MG63 (cell line): ENCODE measurements at places on chromosomes 2 and 18.
A peak's percentile ranks its signal among the peaks of the same experiment; 100 is the strongest.

GRCh38 chr2:65762068-65762467 lies 329.7 kb upstream of the SPRED2 start:
- no peak for DNase-seq

DNA sequence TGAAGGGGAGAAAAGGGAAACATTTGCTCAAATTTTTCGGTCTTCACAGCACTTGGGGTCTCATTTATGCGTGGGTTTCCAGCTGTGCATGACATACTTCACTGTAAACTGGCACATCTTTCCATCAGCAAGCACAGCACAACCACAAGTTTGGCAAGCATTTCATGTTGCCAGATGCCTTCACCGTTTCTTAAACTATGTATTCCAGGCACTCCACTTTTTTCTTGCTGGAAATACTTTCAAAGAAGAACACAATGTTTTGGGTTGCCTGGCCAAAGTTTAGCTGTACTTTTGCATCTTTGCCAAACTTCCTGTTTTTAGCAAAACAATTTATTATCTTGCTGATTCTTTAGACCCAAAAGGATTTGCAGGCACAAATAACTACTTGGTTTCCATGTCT lies 194.6 kb upstream of the MEIS1 start:
- DNase-seq: no peak

DNA sequence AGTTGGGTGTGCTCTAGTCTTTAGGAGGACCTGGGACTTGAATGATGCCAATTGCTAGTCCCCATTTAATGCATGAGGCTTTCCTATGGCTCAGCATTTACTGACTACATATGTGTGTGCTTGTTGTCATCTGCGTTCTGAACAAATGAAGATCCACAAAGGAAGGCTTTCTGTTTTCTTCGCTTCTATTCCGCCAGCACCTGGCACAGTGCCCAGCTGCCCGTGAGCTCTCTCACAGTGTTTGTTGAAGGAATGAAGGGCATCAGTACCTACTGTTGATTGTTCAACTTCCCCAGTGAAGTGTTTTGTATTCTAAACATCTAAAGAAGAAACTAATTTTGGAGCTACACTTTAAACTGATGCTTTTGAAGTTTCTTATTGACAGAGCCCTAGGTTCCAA lies 122.4 kb upstream of the LINC00305 start:
- no peak for DNase-seq

DNA sequence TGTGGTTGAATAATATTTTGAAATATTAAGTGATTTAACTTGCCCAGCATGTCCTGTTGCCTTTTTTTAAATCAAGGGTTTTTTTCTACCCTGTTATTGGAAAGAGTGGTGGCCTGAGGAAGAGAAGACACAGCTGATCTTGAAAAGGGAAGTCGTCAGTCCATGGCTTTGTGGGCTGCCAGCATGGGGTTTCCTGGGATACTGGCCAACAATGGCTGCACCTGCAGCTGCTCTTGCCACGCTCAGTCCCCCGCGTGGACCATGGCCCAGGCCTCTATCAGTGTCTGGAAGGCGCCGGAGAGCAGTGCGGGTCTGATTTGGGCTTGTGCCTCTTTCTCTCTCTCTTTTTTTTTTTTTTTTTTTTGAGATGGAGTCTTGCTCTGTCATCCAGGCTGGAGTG lies 99.3 kb downstream of the ASB1 start:
- no peak for DNase-seq

DNA sequence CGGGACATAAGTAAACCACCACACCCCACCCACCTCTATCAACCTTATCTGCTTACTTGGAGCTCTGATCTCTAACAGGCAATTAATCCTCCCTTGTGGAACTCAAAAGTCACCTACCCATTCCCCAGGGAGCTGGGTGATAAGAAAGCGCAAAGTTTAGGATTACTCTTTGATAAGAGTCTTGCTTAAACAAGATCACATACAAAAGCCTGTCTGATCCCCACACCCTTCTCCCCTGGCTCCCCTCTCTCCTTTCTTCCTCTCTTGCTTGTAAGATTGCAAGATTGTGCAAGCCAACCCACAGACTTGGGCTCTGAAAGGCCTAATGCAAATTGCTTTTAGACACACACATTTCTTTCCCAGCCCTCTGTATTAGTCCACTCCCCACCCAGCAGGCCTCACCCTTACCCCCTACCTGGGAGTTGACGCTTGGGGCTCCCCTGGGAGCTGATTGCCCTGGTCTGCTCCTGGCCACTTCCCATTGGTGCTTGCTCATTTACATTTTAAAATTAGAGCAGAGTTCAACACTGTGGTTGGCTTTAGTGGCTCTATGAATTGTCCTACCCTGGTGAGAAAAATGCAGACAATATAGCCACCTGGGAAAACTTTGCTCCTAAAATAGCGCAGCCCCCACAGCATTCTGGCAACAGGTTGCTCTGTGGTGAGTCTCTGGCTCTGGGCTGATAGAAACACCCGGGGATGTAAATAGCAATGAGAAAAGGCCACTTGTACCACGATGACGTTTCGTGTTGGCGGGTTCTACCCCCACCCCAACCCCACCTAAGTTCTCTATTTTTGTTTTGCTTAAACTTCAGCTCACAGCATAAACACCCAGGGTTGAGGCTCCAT lies 92.8 kb upstream of the MSH2 start:
- no peak for DNase-seq

DNA sequence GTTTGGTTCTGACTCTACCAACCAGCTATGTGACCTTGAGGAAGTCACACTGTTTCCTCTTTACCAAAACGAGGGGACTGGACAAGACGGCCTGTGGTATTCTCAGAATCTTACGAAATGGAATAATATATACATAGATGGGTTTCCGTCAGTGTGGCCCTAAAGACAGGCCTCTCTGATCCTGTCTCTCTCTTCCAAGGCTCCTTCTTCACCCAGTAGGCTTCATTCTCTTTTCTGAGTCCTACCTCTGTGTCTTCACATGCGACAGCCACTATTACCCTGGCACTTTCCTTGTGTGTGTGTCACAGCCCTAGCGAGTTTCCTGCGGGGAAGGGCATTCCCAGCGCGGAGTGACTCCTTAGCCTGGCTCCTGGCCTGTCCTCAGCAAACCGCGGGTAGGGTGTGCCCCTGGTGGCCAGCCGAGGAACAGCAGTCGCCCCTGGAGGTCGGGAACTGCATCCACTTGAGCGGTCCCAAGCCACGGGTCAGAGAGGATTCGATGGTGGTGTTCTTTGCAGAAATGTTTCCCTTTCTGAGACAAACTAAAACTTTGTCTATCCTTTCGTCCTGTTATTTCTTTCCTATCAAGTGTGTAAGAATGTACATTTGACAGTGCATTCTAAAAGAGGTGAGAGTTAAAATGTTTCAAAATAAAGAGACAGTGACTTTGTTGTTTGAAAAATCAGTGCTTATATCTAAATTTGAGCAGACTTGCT lies 63.3 kb downstream of the RAB31 start:
- peak; percentile 76 for DNase-seq

DNA sequence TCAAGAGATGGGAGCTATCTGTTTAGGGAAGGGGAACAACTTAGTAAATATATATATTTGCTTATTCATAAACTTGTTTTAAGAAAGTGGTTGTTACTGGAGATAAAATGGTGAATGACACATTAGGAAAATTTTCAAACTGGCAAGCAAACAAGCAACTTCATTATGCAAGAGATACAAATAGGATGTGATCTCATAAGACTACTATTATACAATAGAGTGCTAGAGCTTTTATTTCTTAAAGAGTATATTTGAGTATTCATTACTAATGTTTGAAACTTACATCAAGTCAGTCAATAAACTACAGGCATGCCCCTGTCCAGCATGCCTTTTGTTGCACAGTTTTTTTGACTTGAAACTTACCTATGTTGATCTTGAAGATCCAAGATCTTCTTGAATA lies 355.2 kb upstream of the KCNJ3 start:
- DNase-seq: no peak

- DNase-seq: no peak
Measured at GRCh38 chr2:134357814-134358213, 103.9 kb downstream of the MGAT5 start.

- DNase-seq: no peak
Measured at GRCh38 chr2:112916625-112917247, 5.8 kb downstream of the IL37 start.

- peak; percentile 83 for DNase-seq
Measured at GRCh38 chr18:10519999-10520935, 5.6 kb upstream of the NAPG start.

- DNase-seq: no peak
Measured at GRCh38 chr2:10264506-10265328, 38.0 kb upstream of the HPCAL1 start.

GRCh38 chr2:54770676-54771075 lies 47.2 kb downstream of the EML6 start:
- no peak for DNase-seq

- no peak for DNase-seq
Measured at GRCh38 chr18:36851202-36851590, 22.3 kb downstream of the KIAA1328 start.

DNA sequence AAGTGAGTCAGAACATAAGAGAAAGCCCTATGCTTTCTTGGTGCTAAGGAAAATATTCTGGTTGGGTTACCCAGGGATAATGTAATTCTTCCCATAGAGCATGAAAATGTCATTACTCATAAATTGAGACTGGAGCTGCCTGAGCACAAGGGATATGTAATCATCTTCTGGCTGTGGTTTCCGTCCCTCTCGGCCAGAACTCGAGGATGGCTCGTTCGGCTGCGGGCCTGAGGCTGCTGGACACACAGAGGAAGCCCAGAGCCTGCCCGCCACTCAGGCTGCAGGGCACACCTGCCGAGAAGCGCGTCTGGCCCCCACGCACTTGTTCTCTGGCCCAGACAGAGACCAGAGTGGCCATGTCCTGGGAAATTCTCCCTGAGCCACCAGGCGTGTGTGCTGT lies 104.9 kb downstream of the ASAP2 start:
- peak; percentile 90 for DNase-seq

- no peak for DNase-seq
Measured at GRCh38 chr18:70005580-70005979, 57.9 kb upstream of the CD226 start.

DNA sequence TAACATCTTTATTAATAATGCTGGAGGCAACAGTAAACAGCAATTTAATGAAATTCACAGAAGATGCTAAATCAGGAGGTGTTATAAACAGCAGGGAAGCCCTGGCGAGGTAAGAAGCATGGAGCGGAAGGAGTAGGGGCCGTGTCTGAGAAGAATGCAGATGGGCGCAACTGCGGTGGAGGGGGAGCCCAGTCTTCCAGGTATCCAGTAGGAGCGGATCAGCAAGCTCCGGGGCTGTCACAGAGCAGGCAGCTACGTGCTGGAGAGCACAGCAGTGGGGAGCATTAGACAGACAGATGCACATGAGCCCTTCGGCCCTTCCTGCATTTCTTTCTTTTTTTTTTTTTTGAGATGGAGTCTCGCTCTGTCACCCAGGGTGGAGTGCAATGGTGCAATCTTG lies 82.3 kb downstream of the SH3RF3 start:
- DNase-seq: no peak

DNA sequence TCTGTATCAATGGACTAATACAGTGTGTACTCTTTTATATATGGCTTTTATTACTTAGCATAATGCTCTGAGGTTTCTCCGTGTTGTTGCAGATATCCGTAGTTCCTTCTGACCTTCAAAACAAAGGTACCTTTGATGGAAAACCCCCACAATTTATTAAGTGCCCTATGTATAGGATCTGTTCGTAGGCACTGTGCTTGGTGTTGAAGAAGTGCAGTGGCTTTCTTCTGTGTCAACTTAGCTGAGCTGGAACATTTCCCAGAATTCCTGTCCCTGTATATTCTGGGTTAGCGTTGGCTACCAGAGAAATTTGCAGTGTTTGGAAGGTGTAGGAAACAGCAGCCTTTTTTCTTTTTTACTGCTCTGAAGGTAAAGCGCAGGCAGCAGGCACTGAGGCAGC lies 56.3 kb upstream of the MSH2 start:
- no peak for DNase-seq
